Lower leg skin (tissue), 4 donors: ENCODE measurements at places on chromosomes 16 and 17. TPM values are rescaled to one million over a fixed set of nuclear protein-coding genes. Genes with fewer than 3 reads are reported as not detected.

The SMPD3 gene
- total RNA-seq: 135 TPM

The AGRP gene
- total RNA-seq: not detected

The JPH3 gene
- not detected for total RNA-seq

The GDPD1 gene
- total RNA-seq: 14.0 TPM

The TMEM98 gene
- 13.3 TPM for total RNA-seq

The KRTAP3-2 gene
- not detected for total RNA-seq

The WSB1 gene
- total RNA-seq: 105 TPM

DNA sequence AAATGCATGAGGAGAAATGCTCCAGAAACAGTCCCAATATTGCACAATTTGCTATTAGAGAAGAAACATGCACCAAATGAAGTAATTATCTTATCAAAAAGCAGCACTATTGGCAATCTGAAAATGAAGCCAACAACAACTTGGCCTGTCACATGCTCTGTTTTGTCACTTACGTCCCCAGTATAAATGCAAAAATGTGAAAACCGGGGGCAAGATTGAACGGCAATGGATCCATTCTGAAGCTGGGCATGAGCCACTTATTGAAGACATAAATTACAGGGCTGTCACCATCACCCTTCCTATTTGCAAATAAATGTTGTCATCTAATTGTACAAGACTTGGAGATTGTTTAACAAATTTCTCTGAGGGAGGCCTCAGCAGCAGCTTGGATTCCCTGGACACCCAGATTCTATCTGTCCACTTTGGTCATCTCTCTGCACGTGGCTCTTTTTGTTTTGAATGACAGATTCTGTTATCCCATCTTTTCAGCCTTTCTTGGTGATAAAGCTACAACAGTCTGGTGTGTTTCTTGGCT lies 180.2 kb upstream of the CDH5 start:
- DNase-seq: no peak

- DNase-seq: peak; percentile 84
Measured at GRCh38 chr16:20740901-20741521, 607 bp downstream of the THUMPD1 start.

DNA sequence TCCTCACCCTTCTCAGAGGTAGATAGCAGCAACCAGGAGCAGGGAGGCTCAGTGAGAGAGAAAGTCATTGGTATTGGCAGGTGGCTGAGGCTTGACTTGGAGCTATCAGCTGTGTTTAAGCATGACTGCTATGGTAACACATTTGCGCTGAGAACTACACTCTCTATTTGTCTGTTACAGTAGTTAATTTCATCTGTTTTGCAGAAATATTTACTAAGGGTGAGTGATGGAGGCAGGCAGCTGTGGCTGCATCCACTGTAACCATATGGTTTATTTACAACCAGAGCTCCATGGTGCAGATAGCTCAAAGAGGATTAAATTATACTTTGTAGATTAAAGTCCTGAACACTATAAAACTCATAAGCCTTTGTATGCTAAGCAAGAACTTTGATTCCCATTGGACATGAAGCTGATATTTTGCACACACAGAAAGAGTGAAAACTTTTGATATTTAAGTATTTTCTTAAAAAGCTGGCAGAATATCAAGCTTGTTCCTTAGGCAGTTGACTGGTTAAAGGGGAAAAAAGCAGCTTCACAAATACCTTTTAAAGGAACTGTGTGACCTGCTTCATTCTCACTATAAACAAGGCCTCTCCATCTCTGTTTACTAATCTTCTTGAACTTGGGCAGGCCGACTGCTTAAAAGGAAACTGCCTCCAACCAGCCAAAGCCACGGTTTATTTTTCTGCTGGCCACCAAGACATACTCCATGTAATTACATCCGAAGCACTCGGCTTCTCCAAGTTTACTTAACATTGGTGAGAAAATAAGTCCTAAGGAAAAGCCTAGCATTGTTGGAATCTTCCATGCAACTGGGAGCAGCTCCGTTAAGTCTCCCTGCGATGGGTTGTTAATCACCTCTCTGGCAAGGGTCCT lies 299.8 kb upstream of the ZFHX3 start:
- no peak for DNase-seq

DNA sequence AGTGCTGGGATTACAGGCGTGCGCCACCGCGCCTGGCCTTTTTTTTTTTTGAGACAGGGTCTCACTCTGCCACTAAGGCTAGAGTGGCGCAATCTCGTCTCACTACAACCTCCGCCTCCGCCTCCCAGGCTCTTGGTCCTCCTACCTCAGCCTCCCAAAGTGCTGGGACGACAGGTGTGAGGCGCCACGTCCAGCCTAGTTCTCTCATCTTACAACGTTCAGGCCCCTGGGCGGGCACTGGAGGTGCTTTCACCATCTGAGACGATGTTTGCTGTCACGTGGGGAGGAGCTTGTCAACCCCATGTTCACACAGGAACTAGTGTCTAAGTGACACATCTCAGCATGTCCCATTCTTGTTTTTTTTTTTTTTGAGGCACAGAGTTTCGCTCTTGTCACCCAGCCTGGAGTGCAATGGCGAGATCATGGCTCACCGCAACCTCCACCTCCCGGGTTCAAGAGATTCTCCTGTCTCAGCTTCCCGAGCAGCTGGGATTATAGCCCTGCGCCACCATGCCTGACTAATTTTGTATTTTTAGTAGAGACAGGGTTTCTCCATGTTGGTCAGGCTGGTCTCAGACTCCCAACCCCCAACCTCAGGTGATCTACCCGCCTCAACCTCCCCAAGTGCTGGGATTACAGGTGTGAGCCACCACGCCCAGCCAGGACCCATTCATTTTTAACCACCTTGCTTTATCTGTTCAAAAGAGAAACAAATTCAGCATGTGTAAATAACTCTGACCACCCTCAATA lies 5.2 kb upstream of the FANCA start:
- no peak for DNase-seq

- DNase-seq: no peak
Measured at GRCh38 chr17:45382226-45382625, 50.4 kb downstream of the ARHGAP27 start.

- no peak for DNase-seq
Measured at GRCh38 chr16:19232988-19233387, 52.5 kb upstream of the CLEC19A start.

GRCh38 chr17:65401561-65401960 lies 159.9 kb downstream of the AXIN2 start:
- no peak for DNase-seq

GRCh38 chr16:27818246-27818645 lies 245.3 kb downstream of the GSG1L start:
- DNase-seq: no peak

DNA sequence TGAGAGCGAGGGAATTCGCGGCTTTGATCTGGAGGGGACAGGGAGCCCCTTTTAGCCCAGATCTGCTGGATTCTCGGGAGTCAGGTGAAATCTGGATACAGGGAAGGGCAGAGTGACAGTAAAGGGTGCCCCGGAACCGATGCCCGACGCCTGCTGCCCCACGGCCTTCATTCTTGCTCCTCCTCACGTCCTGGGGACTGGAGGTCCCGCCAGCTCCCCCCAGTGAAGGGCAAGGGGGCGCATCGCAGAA lies 596 bp downstream of the OR1F1 start:
- no peak for DNase-seq

GRCh38 chr16:84689111-84689510 lies 10.7 kb upstream of the USP10 start:
- no peak for DNase-seq

GRCh38 chr17:64081802-64082799 lies 47.8 kb downstream of the ERN1 start:
- DNase-seq: no peak

DNA sequence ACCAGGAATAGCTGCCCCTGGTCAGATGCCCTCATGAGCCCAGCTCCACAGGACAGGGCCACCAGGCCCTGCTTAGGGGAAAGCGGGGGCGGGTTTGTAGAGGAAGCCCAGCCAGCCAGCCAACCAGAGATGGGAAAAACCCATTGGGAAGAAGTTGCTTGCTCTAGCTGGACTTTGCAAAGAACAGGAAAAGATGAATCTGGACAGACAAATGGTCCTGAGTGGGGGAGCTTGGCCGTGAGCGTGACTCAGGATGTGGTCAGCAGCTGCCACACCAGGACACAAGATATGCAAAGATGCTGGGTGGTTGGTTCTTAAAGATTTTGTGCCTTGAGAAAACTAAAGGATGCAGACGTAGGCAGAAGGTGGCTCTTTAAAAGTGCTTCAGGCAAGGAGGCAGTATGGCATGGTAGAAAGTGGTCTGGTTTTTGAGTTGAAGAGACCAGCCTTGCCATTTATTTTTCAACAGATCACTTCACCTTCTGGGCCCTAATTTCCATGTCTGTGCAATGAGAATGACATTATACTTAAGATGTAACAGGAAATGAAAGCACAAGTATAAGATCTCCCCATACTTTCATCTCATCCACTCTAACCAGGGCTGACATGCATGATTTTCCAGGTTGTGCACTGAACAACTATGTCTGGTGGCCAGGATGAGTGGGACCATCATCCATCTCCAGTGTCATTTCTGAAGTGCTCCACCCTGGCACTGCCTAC lies 27.8 kb upstream of the HEATR6 start:
- DNase-seq: no peak

GRCh38 chr17:6729531-6729930 lies 16.4 kb upstream of the SLC13A5 start:
- no peak for DNase-seq

DNA sequence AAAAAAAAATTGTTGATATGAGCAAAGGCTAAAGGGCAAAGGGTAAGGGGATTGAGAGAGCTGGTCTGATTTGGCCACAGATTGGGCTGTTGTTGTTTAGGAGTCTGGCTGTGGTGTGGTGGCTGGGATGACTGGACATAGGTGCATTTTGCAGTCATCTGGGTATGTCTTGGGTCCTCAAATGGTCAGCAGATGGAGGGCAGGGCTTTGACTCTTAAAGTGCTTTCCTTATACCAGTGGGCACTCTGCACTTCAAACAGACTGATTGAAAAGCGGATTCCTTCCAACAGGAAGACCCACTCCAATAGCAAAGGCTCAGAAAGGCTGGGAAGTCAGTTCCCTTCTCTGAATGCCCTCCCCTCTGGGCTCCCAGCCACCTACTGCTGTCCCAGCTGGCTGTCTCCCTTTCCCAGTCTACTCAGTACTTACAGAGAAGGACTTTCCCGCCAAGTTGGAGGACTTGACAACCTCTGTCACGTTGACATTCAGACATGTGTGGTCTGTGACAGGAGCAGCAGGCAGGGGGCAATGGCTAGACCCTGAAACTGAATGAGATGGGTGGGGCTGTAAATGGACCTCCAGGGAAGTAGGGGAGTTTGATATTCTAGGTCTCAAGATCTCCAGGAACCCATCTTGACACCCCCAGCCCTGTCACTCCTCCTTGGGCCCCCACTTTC lies 19.6 kb upstream of the MFSD6L start:
- DNase-seq: peak; percentile 72

- DNase-seq: peak; percentile 70
Measured at GRCh38 chr17:30905742-30906100, 317 bp downstream of the TEFM start.

GRCh38 chr16:55820615-55821014 lies 12.3 kb downstream of the CES1 start:
- DNase-seq: no peak

DNA sequence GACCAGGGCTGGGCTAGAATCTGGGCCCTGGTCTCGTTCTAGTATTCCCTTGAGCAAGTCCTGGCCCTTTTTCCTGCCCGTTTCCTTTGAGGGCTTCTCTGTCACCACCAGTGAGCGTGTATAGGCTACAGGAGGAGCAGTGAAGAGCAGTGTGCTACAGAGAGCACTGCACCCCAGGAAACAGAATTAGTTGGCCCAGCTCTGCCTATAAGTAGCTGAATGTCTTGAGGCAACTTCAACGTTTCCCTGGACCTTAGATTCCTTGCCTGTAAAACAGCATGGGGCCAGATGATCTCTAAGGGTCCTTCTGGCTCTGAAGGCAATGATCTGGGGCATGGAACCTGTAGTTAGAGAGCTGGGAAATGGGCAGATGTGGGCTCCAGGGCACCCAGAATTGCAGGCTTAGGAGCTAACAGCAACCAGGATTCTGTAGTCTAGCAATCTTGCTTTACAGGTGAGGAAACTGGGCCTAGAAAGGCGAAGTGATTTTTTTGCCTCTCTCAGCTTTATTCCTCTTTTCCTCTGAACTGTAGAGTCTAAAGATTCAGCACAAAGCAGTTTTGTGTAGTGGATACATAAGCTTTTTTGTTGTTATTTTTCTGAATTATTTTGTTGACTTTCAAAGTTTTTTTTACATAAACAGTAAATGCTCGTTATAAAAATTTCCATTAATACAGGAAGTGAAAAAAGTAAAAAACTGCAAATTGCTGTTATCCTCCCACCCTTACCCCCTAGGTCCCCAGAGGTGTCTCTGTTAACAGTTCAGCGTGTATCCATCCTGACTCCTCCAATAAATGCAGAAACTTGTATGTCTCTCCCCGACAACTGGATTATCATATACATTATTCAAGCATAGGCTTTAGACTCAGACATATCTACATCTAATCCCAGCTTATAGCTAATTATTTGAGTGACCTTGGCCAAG lies 1.7 kb upstream of the MYL4 start:
- DNase-seq: no peak

DNA sequence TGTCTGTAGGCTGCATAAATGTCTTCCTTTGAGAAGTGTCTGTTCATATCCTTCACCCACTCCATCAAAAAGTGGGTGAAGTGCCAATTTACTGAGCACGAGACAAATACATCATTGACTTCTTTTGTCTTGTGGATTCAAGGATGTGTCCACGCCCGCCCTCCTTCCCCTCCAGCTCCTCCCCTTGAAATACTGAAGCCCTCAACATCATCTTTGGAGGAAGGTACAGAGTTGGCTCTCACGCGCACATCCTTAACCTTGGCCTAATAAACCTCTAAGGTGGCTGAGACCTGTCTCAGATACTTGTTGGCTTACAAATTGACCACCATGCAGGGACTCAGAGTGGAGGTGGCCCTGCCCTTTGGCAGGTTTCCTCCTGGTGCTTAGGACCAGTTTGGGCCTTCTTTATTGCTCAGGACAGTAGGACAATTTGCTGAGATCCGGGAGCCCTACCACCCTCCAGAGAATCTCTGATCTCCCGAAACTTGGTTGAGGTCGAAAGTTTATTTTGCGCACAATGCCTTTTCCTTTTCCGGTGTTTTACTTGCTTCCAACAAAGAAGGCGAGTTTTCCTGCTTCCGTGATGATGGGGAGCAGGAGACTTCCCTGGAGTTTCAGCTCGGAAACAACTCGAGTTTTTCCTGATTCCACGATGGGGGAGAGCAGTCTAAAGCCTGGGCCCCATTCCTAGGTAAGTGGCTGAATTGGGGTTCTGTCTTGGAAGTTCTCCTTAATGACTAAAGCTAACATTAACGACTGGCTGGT lies 14.1 kb upstream of the CDK10 start:
- DNase-seq: no peak

DNA sequence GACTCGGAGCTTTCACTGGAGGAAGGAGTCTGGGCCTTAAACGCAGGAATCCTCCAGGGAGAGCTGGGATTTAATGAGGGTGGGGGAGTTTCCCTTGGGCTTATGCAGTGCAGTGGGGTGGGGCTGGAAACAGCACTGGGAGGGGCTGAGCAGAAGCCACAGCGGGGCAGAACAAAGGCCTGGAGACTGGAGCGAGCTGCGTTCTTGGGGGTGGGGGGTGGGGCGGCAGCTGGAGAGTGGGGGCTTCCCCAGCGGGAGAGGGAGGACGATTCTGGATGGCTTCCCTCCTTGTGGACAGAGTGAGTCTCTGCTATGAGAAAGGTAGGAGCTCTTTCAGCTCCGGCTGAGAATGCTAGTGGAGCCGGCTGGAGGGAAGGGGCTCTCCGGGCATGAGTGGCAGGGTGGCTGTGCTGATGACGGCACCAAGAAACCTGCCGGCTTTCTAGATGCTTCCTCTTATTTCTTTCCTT lies 406.0 kb downstream of the SEC14L1 start:
- no peak for DNase-seq
